GM04504 (cell line): ENCODE measurements at places on chromosomes 2 and 18.

DNA sequence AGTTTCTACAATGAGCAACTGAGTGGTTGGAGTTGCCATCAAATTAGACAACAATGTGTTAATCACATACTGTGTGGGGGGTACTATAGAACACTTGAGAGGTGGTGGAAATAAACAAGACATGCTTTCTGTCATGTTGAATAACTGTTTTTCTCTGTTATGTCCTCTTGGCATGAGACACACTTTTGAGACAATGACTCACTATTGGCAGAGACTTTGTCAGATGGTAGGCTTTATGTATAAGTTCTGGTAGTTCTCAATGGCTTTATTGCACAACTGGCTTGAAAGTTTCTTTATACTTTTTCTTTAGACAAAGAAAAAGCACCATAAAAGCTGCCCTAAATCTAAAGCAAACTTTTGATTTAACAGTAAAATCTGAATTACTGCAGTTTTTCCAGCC lies 578.7 kb downstream of the ADCYAP1 start:
- DNase-seq = no peak

- DNase-seq = no peak
Observed at GRCh38 chr2:78281164-78281563, 744.3 kb upstream of the REG3G start.

DNA sequence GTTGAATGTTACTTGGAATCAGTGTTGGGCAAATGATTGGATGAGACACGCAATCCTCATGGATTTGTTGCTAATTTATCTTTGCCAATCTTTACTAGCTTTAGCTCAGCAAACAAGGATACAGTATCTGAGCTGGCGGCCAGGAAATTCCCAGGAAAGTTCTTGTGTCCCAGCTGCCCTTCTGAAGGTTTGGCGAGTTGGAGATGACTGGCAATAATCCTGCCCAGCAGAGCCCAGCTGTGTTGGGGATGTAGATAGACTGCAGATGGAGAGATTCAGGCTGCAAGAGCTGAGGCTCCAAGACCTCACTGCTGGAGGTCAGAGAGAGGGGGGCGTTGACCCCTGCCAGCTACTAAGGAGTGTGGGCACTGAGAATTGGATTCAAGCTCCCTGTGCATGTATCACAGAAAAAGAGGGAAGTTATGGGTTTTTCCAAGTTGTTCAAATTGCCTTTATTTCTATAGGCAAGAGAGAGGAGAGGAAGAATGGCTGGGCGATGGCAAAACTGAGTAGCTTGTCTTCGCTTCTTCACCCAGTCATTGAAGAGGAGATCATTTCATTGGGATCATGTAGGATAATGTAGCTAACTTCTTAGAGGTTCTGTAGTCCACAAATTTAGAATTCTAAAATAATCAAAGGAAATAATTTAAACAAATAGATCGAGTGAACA lies 506.8 kb upstream of the LRATD1 start:
- DNase-seq = no peak

DNA sequence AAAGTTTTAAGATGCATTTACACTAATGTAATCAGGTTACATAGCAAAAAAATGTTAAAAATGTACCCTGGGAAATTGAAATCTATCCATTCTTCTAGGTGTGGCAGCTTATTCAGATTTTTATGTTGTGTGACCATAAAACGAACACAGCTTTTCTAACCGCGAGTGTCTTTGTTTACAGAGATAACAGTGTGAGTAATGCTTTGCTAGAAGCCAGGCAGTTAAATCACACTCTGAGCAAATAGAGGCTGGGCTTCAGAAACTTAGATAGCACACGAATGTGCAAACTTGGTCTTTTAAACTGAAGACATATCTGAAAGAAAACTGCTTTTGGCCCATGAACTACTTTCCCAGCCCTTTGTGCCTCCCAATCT lies 116.1 kb downstream of the SPTBN1 start:
- DNase-seq = peak; percentile 40

DNA sequence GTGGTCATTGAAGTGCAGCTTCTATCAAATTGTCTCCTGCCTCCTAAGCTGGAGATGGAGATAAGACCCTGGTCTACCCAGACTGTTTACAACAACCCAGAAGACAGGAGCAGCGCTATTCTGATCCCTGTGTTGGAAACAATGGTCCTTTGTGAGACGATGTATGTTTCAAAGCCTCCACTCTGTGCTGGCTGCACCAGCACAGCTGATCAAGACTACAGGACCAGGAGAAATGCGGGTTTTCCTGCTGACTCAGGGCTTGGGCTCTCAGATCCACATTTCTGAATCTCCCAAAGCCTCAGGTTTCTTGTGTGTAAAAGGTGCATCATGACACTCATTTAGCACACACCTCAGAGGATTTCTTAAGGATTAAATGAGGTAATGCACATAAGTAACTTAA lies 92.0 kb downstream of the POU3F3 start:
- no peak for DNase-seq

GRCh38 chr2:235692076-235692475 lies 198.2 kb downstream of the AGAP1 start:
- no peak for DNase-seq

DNA sequence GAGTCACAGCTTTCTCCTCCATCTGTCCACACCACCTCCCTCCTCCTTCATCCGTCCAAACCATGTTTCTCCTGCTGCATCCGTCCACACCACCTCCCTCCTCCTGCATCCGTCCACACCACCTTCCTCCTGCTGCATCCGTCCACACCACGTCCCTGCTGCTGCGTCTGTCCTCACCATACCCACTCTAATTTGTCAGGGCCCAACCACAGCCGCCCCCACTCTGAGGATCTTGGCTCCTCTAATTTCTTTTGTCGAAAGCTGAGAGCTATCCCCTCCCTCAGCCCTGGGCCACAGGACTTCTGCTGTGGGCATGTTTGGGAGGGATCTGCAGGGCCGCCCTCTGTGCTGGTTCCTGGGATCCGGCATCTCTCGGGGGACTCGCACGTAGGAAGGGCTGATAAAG lies 67.4 kb downstream of the TPO start:
- no peak for DNase-seq

- peak; percentile 73 for DNase-seq
Observed at GRCh38 chr2:189411860-189412259, 29.4 kb upstream of the WDR75 start.

DNA sequence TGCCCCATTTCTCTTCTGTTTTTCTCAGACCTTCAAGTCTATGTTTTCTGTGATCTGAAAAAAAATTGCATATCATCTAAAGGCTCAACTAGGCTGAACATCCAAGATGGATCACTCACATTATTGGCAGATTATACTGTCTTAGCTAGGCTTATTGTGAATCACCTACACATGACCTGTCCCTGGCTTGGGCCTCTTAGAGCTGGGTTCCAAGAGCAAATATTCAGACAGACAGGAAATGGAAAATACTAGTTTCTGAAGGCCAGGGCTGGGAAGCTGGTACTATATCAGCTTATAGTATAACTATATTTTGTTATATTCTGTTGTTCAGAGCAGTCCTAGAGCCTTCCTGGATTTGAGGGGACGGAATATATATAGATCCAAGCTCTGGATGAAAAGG lies 90.3 kb downstream of the PIK3C3 start:
- DNase-seq = no peak

GRCh38 chr2:131077966-131078365 lies 15.3 kb downstream of the FAM168B start:
- DNase-seq = no peak

- no peak for DNase-seq
Observed at GRCh38 chr2:220096406-220096805, 469.0 kb downstream of the SLC4A3 start.

DNA sequence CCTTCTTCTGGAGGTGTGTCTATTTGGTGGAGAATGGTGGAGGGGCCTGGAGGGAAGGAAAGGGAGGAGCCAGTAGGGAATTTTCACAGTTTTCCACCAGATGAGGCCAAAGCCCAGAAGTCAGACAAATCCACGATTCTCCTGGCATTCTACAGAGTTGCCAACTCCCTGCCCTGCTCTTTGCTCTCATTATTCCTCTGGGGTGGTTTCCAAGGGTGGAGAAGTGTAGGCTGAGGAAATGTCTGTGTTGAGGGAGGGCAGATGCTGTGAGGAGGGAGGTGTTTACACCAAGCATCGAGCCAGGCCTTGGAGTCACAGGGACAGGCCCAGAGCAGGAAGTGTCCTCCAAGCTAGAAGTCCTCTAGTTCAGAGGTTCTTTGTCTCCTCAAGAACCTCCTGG lies 124.1 kb upstream of the LGALSL start:
- no peak for DNase-seq

DNA sequence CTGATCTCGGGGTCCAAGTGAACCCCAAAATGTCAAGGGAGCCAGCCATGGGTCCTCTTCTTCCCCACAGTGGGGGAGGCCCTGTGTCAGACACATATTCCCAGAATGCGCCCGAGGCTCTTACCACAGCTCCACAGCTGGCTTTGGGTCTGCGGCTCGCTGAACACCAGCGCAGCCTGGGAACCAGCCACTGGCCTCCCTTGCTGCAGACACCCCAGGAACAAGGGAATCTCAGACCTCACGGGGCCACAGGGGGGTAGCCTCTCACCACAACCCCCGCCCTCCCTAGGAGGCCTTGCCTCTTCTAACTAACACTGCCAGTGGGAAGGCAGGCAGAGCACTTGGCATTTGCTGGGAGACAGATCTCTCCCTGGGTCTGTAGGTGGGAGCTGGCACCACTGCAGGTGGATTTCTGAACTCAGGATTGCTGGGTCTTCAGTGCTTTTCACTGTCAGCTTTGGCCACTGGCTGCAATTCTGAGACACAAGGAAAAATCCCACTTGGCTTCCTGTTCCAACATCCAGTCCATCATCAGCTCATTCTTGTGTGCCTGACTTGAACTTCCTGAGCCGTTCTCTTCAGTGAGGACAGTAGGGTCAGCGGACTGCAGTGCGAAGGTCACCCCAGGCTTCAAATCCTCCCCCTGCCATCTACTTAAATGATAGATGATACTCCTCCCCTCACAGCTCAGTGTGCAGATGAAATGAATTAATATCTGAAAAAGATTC lies 128.7 kb downstream of the CAPN13 start:
- no peak for DNase-seq

- no peak for DNase-seq
Observed at GRCh38 chr2:184031402-184032147, 566.8 kb upstream of the ZNF804A start.

DNA sequence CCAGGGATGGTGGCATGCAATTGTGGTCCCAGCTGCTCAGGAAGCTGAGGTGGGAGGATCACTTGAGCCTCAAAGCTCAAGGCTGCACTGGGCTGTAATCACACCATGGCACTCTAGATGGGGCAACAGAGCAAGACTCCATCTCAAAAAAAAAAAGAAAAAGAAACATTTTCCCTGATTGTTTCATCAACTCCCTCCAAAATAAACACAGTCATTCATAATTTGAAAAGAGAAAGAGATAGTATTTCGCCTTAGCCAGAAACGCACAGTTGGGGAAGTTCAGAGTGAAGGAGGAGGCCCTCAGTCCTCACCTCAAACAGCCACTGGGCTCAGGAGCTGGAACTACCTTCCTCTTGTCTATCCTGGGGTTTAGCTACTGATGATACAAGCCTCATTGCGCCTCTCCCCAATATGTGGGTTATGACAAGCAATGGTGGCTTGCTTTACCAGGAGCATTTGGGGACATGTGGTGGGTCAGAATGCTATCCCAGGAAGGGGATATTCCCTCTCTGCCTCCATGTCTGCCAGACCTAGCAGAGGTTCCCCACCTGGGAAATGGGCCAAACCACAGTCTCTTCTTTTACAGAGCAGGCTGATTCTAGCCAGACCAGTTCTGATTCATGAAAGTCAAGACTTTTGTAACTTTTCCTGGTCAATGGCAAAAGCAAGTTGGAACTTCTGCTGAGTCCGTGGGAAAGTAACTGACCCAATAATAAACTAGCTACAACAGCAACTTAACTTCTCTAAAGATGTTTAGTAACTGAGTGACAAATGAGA lies 22.2 kb upstream of the TMEM87B start:
- DNase-seq = peak; percentile 47

GRCh38 chr2:138395565-138396306 lies 105.8 kb upstream of the SPOPL start:
- peak; percentile 26 for DNase-seq

DNA sequence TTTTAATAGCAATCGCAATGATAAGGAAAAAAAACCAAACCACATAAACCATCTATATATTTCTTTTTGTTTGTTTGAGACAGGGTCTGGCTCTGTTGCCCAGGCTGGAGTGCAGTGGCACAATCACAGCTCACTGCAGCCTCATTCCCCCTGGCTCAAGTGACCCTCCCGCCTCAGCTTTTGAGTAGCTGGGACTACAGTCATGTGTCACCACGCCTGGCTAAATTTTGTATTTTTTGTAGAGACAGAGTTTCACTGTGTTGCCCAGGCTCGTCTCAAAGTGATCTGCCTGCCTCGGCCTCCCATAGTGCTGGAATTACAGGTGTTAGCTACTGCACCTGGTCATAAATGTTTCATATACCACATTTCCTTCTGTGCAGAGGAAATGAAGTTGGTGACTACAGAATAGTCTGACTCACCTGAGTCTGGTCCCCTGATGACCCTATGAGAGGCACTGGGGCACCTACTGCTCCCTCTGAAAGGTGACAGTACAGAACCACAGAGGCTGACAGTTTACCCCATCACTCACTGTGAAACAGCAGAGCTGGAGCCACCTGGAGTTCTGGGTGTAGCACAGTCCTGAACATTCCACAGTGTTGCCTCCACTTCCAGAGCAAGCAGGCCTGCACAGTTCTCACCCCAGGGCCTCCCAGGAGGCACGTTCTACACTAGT lies 183.7 kb upstream of the PXDN start:
- no peak for DNase-seq

DNA sequence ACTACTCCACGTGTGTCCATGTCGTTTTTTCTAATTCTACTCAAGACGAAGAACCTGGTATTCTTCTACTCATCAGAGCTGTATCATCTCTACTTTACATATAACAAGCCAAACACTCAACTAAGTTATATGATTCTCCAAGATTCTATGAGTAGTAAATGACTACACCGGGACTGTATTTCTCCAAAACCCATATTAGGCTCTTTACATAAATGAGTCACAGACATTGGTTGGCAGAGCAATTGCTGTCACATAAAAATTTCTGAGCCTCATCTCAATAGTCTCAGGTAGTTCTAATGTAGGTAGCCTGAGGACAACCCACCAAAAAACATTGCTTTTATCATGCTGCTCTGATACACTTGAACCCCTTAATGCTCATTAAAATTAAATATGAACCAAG lies 1092.3 kb upstream of the NXPH2 start:
- DNase-seq = no peak

DNA sequence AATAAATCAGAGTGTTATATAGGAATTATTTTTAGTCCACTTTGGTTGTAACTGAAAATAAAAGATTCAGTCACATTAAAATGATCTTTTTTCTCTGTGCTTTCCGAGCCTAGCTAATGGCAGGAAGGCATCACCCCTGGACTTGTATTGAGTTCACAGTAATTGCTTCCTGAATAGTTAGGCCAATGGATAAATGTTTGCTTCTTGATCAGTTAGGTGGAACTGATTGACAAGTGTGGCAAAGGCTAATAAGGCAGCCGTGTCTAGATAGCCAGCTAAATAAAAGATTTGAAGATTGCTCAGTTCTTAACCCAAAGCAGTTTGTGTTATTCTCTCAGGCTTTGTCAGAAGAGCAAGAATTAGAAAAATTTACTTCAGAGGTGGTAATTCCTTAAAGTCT lies 20.8 kb downstream of the FAM171B start:
- no peak for DNase-seq

- no peak for DNase-seq
Observed at GRCh38 chr2:115122701-115123100, 680.3 kb downstream of the DPP10 start.

GRCh38 chr2:241619597-241620418 lies 17.1 kb downstream of the THAP4 start:
- DNase-seq = no peak

- DNase-seq = no peak
Observed at GRCh38 chr2:69036926-69037325, 23.9 kb downstream of the ANTXR1 start.
